ENCODE measurements at places on chromosomes 3 and 15.

- no peak for DNase-seq
Measured at GRCh38 chr3:43388915-43389314, 102.6 kb downstream of the SNRK start.

GRCh38 chr3:197256836-197257444 lies 41.5 kb downstream of the DLG1 start:
- DNase-seq = no peak

- DNase-seq = no peak
Measured at GRCh38 chr15:91186904-91187656, 87.0 kb downstream of the SV2B start.

DNA sequence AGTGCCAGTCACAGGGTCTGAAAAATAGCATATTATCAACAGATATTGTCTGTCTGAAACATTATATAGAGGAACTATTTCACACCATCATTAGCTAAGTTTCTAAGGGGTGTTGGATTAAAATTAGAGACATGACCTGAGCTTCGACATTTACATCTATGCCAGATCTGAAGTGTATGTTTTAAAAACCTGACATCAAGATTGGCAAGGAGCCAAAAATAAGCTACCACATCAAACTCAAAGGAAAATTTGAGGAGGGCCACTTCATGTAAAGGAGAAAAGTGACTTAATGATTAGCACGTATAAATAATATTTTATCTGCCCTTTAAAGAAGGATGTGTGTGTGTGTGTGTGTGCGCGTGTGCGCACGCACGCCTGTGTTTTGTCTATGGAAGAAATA lies 752.0 kb upstream of the GRM7 start:
- no peak for DNase-seq
